ENCODE measurements at places on chromosomes 2 and 18.
A peak's percentile ranks its signal among the peaks of the same experiment; 100 is the strongest.

DNA sequence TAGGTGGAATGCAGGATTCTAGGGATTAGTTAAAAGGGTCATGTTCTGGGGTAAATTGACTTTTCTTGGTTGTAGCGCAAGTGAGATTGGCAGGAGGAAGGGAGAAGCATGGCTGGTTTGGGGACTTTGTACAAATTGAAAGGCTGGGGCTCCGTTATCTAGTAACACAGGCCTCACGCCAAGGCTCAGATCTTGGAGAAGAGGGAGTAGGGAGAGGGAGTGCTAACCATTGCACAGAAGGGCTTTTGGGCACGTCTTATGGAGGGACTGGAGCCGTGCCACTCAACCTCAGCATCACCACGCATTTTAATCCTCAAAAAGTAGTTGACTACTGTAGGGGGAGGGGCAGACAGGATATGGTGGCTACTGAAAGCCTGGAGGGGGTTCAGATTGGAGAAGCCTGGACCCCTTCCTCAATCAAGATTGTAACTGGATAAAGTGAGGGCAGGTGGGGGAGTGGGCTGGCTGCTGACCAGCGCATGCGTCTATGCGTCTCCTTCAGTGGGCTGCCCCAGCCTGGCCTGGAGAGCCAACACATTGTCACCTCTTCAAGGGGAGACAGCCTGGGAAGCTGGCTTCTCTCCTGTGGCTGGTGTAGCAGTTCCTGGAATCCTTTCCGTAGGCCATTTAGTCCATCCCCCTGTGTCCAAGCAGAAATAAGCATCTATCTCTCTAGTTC, 14.3 kb downstream of the IGFBP5 start:
- DNase-seq = no peak

DNA sequence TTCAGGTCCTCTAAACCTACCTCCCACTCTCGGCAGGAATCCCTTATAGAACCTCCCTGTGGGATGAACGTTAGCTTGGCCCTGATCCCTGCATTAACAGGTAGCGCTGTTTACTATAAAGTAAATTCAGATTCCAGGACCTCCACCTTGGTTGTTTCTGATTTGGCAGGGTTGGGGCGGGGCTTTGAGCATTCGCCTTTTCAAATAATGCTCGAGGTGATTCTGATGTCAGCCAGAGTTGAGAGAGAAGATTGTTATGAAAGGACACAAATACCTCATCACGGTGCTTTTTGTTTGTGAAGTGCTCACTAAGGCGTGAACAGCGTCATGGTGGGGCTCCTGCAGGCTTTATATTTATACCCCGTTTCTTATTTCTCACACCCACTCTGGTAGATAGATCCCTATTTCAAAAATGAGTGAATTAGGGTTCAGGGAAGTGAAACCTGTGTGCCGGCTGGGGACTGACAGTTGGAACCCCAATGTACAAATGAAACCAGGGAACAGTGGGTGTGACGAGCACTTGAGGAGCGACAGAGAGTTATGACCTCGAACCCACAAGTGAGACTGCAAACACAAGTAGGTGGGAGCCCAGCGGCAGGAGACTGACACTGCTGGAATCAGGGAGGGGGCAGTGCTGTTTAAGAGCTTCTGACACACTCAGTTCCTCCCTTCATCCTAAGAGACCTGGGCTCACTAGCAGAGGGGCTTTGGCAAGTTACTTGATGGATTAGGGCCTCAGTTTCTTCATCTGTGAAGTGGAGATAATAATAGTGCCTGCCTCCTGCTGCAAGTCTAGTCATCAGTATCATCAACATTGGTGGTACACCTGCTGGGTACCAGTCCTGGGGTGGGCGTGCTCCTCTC, 14.2 kb upstream of the CXCR4 start:
- no peak for DNase-seq

DNA sequence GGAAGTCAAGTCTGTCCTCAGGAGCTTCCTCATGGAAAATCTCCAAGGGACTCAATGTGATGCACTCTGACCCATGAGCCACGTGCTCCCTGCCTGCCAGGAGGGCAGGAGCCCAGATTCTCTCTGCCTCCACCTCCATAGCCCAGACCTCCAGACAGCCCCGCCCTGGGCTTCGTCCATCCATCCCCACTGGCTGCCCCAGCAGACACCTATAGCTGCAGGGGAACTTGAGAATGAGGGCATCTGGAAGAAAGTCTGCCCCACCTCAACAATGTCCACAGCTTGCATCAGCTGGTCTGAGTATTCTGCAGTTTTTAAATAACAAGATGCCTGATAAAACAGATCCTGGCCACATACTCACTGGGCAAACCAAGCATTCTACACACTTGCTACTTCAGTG, 418.8 kb upstream of the SMIM21 start:
- DNase-seq = no peak

- DNase-seq = no peak
Observed at GRCh38 chr2:229246334-229246733, 24.8 kb downstream of the PID1 start.

DNA sequence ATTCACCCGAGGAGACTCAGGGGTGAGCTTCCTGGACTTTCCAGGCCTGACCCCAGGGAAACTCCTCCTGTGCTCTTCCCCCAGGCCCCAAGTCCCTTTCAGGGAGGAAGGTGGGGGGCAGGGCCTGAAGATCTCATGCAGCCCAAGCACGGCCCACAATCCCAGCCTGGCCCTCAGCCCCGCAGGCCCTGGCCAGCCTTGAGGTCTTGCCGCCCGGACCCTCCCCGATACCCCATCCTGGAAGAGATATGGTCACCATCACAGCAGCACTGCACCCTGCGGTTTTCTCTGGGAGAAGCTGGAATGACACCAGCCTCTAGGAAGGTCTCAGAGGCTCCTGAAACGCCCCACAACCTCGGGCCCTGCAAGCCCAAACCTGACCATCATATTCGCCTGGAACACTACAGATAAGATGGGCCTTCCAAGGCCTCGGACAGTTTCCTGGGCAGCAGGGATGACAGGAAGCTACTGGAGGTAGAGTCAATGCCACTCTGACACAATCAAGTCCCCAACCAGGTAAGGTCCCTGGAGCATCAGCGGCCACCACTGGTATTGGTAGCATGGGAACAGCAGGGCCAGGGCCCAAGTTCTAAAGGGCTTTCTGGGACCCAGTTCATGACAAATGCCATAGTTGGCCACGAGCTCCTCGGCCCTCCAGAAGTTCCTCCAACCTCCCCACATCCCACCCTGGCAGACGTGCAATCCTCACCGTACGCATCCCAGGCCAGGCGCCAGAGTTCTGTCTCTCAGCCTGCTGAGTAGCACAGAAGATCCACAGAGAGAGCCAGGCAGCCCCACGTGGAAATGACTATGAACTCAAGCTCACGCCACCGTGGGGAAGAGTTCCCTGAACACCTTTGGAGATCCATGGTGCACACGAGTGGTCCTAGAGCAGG, 8.6 kb downstream of the SDC1 start:
- no peak for DNase-seq

GRCh38 chr18:24600076-24600654, 139.7 kb downstream of the HRH4 start:
- DNase-seq = peak; percentile 45

DNA sequence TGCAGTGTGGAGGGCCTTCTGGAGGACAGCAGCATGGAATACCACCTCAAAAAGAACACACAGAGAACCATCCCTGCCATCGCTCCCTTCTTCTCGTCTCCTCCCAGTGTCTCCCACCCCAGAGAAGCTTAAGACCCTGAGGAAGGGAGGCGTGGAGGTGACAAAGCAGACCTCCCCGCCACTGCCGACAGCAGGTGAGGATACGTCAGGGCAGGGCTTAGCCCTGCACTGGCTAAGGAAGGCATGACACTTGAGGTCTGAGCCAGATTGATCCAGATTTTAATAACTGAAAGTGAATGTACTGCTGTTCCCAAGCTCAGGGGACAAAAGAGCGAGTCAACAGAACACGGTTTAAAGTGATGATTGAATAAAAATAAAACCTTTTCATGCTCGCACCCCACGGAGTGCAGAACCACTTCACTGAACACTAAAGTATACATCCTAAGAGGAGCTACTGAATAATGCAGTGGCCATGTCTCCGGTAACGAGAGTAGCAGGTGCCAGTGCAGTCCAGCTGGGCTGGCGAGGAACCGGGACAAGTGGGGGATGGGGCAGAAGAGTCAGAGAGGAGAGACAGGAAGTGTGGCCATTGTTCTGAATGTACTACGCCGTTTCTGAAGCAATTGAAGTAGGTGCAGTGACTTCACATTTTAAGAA, 391.0 kb downstream of the CDH2 start:
- no peak for DNase-seq

GRCh38 chr18:34540897-34541296, 169.2 kb upstream of the DTNA start:
- no peak for DNase-seq

GRCh38 chr2:9909106-9909505, 42.4 kb upstream of the GRHL1 start:
- no peak for DNase-seq

GRCh38 chr2:156098506-156098905, 234.0 kb downstream of the NR4A2 start:
- DNase-seq = peak; percentile 80

GRCh38 chr2:1990724-1991123, 246.4 kb upstream of the PXDN start:
- DNase-seq = no peak

DNA sequence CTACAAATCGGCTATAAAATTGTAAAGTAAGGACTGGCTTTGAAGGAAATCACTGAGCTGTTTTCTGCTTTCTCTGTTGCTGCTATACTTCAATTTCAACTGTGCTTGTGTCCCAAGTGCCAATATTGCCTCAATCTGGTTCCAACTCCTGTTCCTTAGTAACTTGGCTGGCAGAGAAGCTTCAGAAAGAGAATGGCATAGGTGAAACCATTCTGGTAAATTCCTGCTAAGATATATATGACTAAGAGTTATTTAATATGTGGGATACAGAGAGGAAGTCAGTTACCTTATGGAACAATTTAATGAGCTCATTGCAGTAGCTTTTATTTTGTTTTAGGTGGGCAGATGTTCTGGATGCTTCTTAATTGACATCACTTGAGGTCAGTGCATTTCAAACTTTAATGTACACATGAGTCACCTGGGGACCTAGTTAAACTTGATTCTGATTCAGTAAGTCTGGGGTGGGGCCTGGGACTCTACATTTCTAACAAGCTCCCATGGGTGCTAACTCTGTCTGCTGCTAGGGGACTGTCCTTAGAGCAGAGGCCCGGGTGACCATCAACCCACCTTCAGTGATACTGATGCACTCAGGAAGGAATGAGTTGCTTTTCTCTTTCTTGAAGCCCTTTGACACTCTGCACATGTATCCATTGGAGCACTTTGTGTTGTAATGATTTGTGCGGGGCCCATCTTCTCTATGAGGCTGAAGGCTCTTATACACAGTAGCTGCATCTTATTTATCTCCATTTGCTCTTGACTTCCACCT, 47.6 kb downstream of the LIPG start:
- DNase-seq = no peak
